ENCODE measurements at places on chromosomes 7 and 10.

DNA sequence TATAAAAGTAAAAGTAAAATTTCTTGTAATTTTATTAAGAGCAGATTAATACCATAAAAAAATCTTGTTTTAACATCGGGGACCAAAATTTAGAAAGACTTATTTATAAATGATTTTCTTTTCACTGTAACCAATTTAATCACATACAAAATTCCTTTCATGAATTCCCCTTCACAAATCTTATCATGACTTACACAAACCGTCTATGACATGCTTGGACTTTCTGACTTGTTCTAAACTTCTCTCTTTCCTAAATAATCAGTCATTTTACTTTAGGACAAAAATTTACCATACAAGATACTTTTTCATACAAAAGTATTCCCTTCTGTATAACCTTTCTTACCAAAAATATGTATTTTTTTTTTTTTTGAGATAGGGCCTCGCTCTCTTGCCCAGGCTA lies 9.3 kb downstream of the CROT start:
- DNase-seq: peak; percentile 22

DNA sequence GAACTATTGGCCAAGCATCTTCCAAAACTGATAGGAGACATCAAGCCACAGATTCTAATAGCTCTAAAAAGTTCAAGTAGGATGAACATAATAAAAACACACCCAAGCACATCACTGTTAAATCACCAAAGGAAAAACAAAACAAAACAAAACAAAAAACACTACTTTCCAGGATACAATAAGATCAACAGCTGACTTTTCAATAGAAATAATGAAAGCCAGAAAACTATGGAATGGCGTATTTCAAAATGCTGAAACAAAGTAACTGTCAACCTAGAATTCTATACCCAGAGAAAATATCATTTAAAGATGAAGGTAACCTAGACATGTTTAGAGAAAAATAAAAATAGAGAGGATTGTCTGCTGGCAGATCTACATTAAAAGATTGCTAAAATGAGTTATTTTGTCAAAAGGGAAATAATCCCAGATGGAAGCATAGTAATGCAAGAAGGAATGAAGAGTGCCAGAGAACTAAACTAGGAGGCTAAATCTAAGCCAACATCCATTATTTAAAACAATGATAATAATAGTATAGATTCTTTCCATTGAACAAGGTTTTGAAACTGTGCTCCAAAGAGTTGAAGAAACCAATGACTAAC lies 13.9 kb downstream of the TUBAL3 start:
- no peak for DNase-seq

DNA sequence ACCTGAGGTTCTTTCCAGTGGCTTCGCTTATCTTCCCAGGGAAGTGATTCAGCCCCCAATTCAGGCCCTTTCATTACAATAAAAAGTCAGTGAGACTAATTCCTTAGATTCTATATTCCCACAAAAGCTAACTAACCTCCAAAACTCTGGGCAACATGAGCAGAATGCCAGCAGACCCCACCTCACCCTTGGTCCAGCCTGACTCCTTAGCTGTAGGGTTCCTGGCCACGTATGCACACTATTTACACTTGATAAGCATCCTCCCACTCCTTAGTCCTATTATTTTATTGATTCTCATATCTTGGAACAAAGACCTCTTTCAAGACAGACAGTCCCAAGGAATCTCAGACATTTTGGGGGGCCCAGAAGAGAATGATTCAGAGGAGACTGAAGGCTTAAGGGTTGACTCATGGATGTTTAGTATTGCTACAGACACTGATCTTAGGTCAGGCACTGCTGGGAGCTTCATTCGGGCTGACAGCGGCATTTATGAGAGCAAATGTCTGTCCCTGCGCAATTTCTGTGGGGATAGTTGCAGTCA lies 162.6 kb upstream of the GDF10 start:
- DNase-seq: peak; percentile 83

DNA sequence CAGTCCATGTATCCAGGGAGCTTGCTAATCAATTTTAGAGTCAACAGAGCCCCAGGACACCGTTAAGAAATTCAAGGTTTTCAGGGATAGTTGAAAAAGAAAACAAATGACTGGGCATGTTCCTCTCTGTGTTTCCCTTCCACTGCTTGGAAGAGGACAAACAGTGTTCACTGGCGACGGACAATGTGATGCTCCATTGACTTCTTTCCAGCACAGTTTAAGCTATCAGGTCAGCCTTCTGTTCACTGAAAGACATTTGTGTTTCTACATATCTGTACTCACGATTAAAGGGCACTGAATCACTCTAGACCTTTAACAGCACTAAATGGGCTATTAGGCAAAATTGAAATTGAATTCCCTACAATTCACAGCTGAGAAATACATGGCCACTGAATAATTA lies 123.6 kb downstream of the RNLS start:
- no peak for DNase-seq

DNA sequence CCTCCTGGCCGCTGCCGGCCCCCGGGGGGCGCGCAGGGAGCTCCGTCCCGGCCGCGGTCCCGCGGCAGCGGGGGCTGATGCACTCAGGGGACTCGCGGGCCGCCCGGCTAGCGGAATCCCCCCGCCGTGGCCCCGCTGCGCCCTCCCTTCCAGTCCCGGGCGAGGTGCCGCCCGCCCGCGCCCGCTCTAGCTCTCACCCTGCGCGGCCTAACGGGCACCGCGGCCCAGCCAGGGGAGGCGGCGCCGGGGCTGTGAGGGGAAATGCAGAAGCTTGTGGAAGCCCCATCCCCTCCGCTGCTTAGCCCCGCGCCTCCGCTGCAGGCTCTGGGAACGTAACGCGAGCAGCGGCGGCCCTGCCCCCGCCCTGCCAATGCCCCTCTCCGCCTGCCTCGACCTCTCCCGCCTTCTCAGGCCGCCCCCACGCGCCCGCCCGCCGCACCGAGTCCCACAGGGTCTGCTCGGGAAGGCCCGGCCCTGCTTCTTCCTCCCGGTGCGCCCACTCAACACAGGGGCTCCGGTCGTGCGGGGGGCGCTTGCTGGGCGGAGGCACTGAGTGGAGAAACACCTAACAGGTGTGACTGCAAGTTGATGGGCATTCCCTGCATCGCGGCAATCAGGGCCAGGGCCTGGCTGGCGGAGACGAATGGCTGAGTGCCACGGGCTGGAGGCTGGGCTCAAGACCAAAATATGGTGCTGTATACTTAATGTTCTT lies 384 bp upstream of the TMEM229A start:
- no peak for DNase-seq

GRCh38 chr7:50363327-50364060 lies 59.0 kb downstream of the IKZF1 start:
- no peak for DNase-seq

GRCh38 chr10:11163780-11164550 lies 146.3 kb downstream of the CELF2 start:
- DNase-seq: no peak

DNA sequence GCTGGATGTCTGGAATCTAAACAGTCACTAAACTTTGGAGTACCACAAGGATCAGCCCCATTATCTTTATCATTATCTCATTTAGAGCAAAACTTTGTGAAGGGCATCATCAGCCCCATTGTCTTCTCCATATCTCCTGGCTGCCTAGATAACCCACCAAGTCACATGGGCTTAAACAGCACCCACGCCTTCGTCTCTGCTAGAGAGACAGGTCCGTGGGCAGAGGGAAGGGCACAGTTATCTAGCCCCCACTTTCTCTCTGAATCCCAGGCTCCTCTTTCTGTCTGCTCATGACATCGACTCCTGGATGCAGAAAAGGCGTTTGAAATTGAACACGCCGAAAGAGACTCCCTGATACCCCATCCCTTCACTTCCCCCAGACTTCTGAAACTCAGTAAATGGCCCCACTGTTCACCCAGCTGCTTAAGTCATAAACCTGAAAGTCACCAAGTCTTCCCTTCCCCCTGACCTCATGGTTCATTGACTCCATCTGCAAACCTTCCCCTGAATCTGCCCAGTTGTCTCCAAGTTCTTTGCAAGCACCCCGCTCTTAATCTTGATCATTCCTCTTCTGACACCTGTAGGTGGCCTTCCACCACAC lies 20.9 kb upstream of the PARD3 start:
- DNase-seq: no peak

DNA sequence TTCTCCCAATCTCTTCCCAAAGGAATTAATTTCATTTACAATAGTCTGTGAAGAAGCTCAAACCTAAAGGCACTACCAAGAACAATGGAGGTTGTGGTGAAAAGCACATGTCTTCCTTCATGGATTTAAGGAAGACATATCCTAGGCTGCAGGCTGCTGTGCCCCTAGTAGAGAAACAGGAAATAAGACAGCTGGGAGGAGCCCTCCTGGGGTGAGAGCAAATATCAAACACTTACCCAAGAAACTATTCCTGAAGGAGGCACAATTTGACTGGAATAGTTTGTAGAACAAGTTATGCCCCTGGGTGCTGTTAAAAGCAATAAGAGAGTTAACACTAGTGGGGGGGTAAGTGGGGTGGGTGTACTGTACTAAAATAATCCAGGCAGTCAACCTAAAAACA lies 30.1 kb downstream of the PDZD8 start:
- DNase-seq: no peak

GRCh38 chr10:24694086-24694485 lies 29.6 kb downstream of the ARHGAP21 start:
- DNase-seq: no peak

DNA sequence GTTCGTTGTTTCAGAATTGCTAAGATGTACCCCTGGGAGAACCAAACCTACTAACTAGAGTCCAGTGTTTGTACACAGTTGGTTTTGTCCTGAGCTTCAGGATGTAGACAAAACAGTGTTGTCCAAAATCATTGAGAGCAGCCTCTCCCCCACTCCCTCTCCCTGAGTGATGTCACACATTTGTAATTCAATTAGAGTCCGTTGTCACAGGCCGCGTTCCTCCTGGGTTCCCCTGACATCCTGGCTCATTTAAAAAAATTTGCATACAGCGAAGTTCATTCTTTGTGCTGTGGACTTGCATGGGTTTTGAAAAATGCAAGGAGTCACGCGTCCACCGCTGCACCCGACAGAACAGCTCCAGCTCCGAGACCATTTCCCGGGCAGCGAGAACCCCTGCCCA lies 10.3 kb downstream of the GRIFIN start:
- no peak for DNase-seq

DNA sequence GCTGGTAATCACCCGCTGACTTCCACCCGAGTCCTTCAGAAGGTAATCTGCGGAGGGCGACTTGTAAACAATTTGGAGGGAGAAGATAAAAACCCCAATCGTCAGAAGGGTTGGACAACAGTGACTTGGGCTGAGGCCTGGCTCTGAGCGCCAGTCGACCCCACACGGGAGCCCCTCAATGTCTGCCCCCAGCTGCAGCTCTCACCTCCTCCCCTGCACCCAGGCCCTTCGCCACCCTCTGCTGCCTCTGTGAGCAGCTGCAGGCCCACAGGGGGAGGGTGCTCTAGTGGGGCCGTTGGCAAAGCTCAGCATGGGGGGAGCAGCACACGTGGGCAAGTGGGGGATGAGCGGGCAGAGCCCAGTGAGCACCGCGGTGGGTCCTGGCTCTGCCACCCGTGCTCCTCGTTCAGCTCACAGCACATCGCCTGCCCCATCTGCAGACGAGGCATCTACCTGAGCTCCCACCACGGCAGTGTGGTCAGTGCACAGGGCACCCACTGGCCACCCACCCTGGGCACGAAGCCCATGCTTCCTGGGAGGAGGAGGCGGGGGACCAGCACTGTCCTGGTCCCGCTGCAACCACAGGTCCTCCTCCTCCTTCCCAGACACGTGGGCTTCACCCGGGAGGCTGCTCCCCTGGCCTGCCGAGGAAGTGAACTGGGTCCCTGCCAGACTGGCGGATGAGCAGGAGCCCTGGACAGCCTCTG lies 280.5 kb downstream of the ELFN1 start:
- DNase-seq: no peak

DNA sequence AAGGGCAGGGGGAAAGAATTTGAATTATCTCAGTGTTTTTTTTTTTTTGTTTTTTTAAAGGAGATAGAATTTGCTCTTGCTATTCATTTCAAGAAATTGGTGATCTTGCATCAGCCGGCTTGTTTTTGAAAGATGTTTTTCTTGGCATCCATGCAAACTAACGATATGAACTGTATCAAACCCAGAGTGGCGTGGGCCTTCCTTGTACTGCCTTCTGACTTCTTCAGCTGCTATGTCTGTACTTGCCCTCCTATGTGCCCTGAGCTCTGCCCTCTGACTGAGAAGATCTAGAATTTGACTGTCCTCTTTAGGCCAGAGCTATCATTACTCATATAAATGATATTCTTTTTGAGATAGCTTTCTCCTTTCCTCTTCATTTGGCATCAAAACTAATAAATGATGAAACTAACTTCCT lies 183.1 kb downstream of the EXOC4 start:
- peak; percentile 71 for DNase-seq

GRCh38 chr7:46651561-46652088 lies 730.6 kb upstream of the IGFBP3 start:
- no peak for DNase-seq

GRCh38 chr7:102042016-102042656 lies 224.7 kb downstream of the CUX1 start:
- DNase-seq: peak; percentile 83

DNA sequence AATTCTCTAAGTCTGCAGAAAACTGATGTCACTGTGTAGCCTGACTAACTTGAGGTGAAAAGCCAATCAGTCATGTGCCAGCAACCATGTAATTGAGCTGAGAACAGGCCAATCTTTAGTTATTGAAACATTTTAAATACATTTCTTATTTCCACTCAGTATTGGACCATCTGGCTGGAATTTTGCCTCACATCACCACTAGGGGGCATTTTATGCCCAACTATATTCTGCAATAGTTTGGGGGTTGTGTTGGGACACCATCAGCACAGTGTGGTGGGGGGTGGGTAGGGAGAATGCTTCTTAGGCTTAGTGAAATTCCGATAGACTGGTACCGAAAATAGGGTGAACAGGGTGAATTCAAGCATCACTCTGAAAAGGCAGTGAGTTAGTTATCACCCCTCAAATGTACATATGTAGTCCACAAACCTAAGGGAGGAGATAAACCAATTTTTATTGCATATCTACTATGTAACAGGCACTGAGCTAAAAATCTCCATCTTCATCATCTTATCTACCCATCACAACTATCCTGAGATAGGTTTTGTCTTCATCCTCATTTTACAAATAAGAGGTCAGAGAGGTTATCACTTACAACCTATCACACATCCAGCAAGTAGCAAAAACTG lies 17.8 kb downstream of the NPSR1 start:
- no peak for DNase-seq

- DNase-seq: peak; percentile 45
These were observed 29.4 kb upstream of the SGMS1 start for GRCh38 chr10:50653142-50653541.

GRCh38 chr10:44761076-44761475 lies 150.1 kb upstream of the TMEM72 start:
- peak; percentile 74 for DNase-seq

Measured in HFFc6 (cell line).